Cerebellar nuclear complex (tissue), 1 donor: ENCODE measurements at places on chromosomes 1 and 21.

DNA sequence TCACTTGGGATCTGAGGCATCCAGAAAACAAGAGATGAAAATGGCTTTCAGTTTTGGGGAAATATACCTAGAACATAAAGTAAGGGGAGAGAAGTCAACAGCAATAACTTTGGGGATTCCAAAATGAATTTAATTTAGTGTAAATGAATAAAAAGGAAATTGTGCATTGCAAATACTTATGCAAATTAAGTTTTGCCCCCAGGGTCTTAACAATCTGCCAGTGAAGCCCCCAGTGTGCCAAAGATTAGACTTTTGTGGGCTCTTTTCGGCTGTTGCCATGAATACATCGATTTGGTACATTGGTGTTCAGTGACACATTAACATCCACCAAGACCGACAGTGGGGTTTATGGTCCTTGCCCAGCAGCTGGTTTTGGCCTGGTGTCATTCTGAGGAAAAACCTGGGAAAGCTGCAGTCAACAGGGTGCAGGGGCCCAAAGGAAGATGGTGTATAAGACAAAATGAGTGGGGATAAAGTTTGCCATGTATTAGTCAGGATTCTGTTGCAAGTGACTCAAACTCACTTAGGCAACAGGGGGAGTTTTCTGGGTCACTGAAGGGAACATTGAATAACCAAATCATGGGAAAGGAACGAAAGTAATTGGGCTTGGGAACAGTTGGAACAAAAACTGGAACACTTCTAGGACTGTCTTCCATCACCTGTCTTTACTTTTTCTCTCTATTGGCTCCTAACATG, 30.2 kb upstream of the IGSF3 start:
- DNase-seq: no peak

DNA sequence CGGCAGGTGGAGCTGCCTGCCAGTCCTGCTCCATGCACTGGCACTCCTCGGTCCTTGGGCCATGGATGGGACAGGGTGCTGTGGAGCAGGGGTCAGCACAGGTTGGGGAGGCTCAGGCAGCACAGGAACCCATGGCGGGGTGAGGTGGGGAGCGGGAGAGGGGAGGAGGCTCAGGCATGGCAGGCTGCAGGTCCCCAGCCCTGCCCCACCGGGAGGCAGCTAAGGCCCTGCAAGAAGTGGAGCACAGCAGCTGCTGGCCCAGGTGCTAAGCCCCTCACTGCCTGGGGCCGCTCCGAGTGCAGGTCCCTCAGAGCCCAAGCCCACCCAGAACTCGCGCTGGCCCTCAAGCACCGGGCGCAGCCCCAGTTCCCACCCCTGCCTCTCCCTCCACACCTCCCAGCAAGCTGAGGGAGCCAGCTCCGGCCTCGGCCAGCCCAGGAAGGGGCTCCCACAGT, 691 bp upstream of the GBP5 start:
- no peak for DNase-seq

DNA sequence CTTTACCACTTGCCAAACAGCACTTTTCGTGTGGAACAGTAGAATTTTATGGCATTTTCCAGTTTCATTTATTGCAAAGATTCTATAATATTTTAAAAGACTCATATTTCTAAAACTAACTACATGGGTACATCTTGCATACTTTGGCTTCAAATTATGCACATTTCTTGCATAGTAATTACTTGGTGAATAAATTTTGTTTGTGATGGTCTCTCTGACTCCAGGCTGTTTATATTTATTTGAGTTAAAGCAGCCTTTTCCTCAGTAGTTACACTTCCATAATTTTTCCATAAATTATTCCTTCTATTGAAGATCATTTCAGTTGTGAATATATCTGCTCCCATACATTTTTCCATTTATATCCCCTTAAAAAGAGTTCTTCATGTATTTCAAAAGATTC, 6.9 kb upstream of the NHLH2 start:
- DNase-seq: no peak

GRCh38 chr1:45640293-45640692, 16.4 kb upstream of the CCDC17 start:
- DNase-seq: no peak

DNA sequence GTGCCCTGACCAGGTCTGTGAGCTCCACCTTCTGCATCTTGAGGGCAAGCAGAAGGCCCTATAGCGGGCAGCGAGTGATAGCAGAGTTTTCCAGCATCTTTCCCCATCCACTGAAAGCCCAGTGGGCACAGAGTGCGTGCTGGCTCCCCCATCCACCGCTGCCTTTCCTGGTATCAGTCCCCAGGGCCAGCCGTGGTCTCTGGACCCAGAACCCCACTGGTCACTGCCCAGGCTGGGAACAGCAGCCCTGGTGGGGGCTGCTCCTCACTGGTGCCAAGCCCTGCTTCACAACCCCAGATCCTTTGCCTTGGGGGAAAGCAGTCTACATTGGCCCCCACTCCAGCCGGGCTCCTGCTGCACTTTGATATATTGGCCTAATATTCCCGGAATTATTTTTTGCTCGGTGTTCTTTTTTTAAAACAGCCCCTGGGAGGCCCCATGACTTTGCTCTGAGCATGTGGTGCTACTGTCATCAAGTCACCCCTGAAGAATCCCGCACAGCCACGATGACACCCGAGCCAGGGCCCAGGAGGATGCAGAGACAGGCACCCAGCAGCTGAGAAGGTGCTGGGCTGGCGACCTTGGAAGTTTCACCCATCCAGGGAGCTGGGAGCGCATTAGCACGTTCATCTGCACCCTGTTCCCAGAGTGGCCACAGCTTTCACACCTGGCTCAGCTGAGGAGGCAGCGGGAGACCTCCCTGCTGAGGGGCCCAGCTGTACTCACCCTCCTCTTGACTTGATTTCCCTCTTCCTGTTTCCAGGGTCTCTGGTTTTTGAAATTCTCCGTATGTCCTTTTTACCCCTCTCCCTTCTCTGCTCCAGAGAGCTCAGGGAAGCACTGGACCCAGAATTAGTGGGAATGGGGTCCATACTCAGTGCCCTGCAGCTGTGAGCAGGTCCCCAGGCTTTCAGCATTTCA, 56.9 kb downstream of the KLHDC7A start:
- no peak for DNase-seq
